ENCODE measurements at places on chromosomes 2 and 18.

GRCh38 chr2:231222318-231223000, 24.0 kb downstream of the ARMC9 start:
- DNase-seq, result no peak

DNA sequence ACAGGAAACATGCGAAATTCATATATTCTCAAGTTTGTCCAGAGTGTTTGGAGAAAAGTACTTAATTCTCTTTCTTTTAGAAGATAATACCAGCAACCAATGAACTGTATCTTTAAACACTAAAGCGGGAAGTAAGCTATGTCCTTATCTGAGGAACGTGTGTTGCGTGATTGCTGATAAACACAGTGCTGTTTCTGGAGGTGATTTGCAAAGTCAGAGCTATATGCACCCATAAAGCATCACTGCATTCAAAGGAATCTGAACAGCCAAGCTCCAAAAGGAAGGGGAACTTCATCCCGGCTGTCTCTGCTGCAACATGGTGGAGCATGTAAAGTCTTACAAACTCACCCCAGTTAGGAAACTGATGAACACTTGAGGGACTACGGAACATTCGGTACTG, 271.7 kb upstream of the FN1 start:
- no peak for DNase-seq

- DNase-seq, result no peak
These were observed 100.6 kb upstream of the LHCGR start for GRCh38 chr2:48856144-48856543.

GRCh38 chr2:54456612-54457322, 640 bp downstream of the SPTBN1 start:
- no peak for DNase-seq

DNA sequence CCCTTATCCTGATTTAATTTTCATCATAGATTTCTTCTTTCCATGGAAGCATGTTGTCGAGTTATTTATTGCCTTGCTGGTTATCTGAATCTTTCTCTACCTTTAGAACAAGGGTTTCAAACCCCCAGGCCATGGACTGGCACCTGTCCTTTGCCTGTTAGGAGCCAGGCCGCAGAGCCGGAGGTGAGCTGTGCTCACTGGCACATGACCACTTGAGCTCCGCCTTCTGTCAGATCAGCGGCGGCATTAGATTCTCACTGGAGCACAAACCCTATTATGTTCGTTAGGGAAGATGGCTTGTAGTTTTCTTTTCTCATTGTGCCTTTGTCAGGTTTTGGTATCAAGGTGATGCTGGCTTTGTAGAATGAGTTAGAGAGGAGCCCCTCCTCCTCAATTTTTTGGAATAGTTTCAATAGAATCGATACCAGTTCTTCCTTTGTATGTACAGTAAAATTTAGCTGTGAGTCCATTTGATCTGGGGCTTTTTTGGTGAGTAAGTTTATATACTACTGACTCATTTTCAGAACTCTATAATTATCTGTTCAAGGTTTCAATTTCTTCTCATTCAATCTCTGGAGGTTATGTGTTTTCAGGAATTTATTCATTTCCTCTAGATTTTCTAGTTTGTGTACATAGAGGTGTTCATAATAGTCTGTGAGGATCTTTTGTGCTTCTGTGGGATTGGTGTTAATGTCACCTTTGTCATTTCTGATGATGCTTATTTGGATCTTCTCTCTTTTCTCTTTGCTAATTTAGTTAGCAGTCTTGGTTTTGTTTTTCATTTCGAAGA, 668.0 kb upstream of the FAM98A start:
- no peak for DNase-seq
